ENCODE measurements at places on chromosomes 16 and 17. TPM values are rescaled to one million over a fixed set of nuclear protein-coding genes. Genes with fewer than 3 reads are reported as not detected.

TEX14 gene
- total RNA-seq, result 0.09 TPM

GDPD1 gene
- 9.3 TPM for total RNA-seq

CACNG3 gene
- total RNA-seq, result not detected

ALOX12 gene
- total RNA-seq, result 0.47 TPM

KRTAP3-1 gene
- not detected for total RNA-seq

ATP2A3 gene
- 103 TPM for total RNA-seq

WFIKKN2 gene
- not detected for total RNA-seq

ANKFN1 gene
- 0.13 TPM for total RNA-seq

KRT27 gene
- not detected for total RNA-seq

DNAH17 gene
- total RNA-seq, result not detected
